ENCODE measurements at places on chromosomes 11 and 22.

DNA sequence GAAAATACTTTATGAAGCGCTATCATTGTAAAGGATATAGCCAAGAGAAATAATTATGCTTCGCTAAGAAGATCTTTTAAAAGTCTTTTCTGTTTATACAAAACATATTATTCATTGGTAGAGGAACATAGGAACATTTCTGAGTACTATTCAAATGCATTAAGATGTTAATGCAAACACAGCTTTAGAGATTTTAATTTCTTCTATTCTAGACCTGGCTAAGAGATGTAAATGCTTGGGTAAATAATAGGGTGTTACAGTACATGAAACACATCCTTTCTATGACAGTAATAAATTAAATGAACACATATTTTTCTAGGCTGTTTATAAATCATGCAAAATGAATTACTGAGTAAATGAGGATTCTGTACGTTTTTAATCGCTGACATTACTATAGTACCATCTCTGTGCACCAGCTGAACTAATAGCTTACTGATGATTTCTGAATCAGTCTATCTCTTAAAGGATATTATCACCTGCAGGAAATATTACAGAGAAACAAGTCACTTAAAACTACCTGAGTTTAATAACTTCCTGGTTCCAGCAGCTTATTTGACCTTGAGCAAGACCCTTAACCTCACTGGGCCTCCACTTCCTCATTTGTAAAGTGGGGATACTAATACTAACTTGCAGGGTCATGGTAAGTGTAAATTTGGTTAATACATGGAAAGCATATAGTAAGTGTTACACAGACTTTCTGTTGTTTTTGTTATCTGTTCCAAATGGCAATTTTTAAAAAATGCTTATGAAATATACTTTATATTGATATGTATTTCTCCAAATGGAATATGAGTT lies 344.9 kb downstream of the DYNC2H1 start:
- DNase-seq: no peak

DNA sequence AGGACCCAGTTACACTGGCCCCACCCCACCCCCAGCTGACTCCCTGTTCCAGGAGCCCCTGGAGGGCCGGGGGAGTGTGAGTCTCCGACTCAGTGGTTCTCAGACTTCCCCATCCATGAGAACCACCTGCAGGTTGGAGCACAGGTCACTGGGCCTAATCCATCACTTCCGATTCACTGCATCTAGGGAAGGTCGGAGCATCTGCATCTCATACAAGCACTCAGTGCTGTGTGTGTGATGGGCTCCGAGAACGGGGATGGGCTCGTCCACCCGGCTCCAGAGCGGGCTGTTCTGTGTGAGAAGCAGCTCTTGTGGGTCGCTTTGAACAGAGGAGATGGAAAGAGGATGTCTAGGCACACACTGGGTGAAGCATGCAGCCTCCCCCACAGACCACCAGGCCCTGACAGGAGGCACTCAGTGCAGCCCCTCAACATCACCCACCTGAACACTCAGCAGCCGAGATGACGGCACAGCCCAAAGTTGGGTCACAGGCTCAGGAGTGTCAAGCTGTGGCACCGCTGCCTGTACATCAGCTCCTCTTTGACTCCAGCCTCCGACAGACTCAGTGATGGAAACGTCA lies 541.4 kb downstream of the BRD1 start:
- no peak for DNase-seq

DNA sequence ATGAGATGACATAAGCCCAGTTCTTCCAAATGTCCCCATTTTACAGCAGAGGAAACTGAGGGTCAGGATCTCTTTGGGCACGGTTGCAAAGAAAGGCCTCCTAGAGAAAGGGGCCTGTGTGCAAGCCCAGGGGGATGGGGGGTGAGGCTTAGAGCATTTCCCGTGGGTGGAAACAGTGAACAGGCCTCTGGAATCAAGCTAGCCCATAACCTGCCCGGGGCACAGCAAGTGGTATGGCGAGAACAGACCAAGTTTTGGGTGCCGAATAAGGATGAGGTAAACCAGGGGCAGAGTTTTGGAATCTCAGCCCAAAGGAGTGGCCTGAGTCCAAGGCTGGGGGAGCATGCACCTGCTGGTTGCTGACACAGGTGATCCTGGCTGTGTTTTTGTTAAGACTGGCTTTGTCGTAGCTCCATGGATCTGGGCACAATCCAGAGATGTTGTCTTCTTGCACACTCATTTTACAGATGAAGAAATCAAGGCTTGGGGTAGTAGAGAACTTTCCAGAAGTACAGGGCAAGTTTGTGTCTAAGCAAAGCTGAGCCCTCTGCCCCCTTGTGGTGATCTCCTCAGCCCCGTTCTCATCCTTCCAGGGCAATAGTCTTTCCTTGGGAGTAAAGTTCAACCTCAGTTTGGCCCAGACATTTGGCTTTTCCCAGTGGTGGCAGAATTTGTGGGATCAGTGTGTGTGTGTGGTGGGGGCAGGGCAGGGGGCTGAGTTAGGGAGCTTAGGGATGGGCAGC lies 53.5 kb upstream of the MYEOV start:
- DNase-seq: no peak

DNA sequence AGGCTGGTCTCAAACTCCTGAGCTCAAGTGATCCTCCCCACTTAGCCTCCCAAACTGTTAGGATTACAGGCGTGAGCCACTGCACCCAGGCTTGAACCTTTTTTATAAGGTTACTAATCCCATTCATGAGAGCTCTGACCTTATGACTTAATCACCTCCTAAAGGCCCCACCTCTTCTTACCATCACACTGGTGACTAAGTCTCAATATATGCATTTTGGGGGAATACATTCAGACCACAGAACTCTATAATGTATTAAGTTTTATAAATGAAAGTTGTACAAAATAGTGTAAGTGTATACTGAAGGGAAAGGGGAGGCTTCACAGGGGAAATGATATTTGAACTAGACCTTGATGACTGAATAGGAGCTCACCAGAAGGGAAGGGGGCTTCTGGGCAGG lies 28.4 kb upstream of the RBFOX2 start:
- no peak for DNase-seq

DNA sequence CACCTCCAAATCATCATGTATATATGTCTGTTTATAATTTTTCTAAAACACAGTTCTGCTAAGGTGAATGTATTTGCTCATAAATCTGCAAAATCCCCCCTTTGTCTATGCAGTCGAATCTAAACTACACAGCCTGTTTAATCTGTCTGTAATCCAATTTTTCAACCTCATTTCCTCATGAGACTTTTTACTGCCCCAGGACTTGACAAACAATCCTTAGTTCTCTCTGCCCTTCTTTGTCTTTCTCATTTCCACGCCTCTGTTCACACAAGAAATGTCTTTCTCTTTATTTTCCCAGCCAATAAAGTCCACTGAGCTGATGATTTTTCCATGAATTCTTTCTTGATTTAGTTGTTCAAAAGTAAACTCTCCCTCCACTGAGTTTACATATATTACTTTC lies 1154.3 kb downstream of the FAM181B start:
- no peak for DNase-seq

- DNase-seq: no peak
Measured at GRCh38 chr11:292211-293121, 3.5 kb downstream of the PGGHG start.

DNA sequence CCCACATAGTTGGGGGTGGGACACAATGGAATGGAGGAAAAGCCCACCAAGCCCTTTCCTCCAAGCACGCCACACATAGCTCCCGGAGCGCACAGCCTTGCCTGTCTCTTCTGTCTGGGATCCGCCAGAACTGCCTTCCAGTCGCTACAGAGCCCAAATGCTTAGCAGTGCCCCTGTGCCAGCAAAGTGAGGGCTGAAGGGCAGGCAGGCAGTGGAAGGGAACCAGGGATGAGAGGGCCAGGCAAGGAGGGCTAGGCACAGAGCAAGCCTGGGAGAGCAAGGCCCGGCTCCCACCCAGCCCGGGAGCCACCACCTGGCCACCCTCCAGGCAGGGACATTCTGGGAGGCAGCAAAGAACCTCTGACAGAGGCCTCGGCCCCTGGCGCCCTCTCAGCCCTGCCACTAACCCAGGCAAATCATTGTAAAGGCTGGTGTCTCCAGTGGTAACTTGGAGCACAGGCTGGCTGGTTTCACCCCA lies 32.5 kb downstream of the PPP2R1B start:
- no peak for DNase-seq

DNA sequence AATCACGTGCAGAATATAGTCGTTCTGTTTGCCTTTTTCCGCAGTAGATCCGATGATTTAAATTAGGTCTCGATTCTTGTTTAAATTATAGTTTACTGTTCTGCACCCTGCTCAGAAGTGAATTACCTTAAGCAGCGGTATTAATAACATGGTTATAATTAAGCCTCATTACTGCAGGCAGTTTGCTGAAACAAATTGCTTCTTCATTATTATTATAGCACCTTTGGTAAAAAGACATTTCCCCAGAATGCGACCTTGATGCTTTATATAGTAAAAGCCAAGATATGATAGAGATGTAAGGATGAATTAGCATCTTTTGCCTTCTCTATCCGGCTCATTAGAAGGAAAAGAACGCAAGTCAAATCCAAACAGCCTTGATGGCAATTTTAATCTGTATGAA lies 625.2 kb upstream of the CADM1 start:
- no peak for DNase-seq

- no peak for DNase-seq
Measured at GRCh38 chr22:37569009-37569920, 9.0 kb downstream of the CDC42EP1 start.

- DNase-seq: no peak
Measured at GRCh38 chr22:46481386-46481785, 56.0 kb downstream of the CELSR1 start.

GRCh38 chr11:82778776-82779175 lies 45.1 kb upstream of the FAM181B start:
- no peak for DNase-seq

GRCh38 chr22:44046485-44047141 lies 22.5 kb downstream of the PARVB start:
- DNase-seq: no peak
